ENCODE measurements at places on chromosomes 5 and 9.

GRCh38 chr5:74476819-74477453, 163.6 kb downstream of the ENC1 start:
- no peak for DNase-seq

DNA sequence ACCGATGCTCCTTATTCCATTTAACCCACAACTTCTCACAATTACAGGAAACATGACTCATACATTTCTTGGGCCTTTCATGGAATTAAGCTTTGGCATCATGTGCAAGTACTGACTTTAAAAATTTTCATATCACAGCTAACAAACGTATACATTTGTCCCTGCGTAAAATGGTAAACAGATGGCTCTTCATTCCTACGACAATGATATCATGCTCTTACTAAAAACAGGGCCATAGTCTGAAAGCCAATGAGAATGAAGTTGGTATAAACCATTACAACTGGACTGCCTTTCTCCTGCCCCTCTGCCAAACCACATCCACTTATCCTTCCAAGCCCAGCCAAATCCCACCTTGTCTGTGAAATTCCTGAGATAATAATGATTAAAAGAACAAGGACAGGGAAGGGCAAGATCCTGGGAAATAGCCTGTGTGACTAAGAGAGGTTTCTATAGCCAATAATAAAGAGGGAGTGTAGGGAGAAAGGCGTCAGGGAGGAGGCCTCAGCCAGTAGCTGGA, 44.9 kb upstream of the ZNF366 start:
- peak; percentile 81 for DNase-seq

DNA sequence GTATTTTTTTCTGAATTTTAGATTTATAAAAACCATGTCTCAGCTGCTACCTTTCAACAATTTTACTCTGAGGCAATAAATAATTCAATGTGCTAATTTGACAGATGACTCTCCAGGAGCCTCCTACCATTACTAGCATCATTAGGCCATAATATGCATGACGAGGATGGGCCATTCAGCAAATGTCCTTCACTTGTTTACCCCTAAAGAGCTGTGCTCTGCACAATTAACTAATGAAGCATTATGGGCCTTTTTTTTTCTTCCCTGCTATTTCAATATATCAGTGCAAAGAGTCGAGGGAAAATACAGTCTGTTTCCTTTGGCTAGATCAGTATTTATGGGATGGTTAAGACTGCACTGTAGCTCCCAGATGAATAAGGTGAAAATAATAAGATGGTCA, 627.2 kb downstream of the ISL1 start:
- no peak for DNase-seq

DNA sequence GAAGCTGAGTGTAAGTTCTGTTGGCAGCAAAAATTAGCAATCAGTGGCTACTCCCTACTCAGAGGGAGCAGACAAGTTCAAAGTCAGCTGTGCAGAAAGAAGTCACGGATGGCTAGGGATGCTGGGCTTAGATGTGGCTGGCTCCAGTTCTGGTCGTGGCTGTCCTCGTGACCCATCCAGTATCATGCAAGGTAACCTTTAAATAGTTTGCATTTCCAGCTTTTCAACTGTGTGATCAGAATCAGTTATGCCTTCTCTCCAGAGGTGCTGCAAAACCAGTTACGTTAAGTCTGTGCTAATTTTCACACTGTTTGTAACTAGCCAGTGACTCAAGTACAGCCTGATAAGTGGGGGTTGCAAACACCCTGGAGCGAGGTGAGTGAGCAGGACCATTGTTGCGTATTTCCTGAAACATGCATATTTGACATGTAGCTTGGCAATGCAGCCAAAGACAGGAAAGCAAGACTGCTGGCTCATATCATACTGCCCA, 302.4 kb downstream of the ATPSCKMT start:
- no peak for DNase-seq

DNA sequence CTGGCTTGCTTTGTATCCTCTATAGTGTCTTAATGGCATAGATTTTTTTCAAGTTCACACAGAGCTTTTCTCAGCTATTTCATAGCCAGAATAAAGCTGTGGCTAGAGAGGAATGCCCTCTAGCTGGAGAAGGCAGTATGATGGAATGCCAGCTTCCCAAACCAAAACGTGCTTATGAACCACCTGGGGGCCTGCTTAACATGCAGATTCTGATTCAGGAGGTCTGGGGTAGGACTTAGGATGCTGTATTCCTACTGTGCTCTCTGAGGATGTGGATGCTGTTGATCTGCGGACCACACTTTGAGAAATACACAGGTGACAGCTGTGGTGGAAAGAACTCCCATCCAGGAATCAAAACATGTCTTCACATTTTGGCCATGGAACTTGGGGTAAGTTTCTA, 49.9 kb upstream of the DPYSL3 start:
- DNase-seq = no peak

DNA sequence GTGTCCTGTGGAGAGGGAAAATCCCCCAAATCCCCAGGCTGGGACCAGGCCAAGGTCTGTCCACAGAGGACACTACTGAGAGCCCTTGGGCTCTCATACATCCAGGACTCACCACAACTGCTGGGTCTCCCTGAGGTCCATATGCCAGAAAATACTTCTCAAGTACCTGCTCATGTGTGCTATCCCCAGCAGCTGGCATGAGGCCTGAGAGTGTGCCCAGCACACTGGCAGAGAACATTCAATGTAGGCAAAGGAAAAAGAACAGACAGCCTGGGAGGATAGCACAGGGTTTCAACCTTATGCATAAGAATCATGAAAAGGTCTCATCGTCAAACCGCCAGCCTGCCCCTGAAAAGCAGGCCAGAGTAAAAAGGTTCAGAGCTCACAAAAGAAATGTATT, 154.1 kb upstream of the TAS2R1 start:
- no peak for DNase-seq

DNA sequence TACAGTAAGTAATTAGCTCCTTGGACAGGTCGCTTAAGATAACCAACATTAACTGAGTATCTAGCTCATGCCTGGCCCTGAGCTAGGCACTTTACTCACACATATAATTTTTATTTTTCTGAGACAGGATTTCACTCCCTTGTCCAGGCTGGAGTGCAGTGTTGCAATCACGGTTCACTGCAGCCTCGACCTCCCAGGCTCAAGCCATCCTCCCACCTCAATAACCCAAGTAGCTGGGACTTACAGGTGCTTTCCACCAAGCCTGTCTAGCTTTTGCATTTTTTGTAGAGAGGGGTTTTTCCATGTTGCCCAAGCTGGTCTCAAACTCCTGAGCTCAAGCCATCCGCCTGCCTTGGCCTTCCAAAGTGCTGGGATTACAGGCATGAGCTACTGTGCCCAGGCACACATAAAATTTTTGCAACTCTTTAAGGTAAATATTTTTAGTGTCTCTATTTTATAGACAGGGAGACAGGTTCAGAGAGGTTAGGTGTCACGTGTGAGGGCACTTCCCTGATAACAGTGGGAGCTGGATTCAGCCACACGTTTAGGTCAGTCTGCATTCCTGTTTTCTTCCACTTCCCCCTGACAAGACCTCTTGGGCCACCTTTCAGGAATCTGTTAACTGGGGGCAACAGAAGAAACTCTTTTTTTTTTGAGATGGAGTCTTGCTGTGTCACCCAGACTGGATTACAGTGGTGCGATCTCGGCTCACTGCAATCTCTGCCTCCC, 18.2 kb downstream of the HBEGF start:
- no peak for DNase-seq
